ENCODE measurements at places on chromosomes 12 and 14.

GRCh38 chr14:91185721-91186120, 58.8 kb downstream of the GPR68 start:
- DNase-seq: no peak

GRCh38 chr12:30796313-30796780, 41.6 kb upstream of the CAPRIN2 start:
- DNase-seq: no peak

GRCh38 chr12:25236626-25237025, 14.1 kb downstream of the KRAS start:
- DNase-seq: no peak

- no peak for DNase-seq
Measured at GRCh38 chr12:93100610-93101009, 171.5 kb upstream of the EEA1 start.

DNA sequence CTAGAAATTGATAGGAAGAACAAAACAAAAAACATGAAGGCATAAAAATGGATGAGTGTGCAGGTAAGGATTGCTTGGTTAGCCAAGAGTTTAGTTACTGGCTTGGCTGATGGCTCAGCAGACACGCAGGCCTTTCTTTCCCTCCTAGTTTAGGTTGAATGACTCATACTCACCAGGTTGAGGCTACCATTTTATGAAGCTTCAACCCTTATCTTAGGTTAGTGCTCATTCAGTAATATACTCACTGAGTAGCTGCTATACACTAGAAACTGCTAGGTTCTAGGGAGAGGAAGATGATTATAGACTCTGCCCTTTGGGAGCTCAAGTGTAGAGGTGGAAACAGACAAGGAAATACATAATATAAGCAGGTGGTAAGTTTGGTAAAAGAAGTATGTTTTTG, 6.0 kb downstream of the P3H3 start:
- no peak for DNase-seq

DNA sequence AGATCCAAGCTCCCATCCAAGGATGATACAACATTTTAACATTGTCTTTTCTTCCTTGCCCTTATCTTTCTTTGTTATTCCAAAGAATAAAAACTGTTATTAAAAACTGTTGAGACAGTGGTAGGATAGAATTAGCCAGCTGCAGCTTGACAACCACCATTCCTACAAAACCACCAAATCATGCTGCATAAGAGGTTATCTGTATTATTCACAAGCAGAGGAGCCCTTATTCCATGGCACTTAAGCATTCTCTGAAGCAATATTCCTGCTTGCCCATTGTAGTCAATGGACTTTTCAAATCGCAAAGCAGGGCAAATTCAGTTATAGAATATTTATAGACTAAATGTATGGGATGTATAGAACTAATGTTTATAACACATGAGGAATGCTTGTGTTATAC, 3.4 kb downstream of the ABCD2 start:
- DNase-seq: no peak

- DNase-seq: no peak
Measured at GRCh38 chr12:80847575-80847974, 90.2 kb downstream of the LIN7A start.

GRCh38 chr14:69539631-69540410, 34.9 kb downstream of the CCDC177 start:
- DNase-seq: no peak

GRCh38 chr14:27392153-27392552, 794.3 kb upstream of the NOVA1 start:
- DNase-seq: no peak

DNA sequence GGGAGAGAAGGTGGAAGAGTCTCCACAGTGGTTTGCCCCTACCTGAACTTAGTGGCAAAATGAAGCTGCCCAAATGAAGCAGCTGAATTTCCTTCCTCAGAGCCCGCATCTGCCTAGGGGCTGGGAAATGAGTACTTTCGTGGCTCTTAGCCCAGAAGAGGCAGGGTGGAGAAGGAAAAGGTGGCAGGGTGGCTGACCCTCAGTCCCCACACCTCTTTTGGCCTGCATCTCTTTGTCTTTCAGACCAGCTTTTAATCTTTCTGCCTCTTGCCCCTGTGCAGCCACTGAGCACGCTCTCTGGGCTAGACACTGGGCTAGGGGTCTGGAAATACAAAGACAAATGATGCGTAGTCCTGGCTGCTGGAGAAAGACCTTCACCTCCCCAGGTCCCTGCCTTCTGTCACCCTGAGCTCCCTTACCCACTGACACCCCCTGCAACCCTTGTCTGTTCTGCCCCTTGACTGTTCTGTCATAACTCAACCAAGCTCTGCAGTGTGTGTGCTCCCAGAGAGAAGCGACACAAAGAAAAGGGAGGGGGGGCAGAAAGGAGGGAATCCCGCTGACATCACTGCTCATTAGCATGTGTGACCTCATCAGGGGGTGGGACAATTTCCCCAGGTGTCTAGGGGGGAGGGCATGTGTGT, 371 bp upstream of the REM2 start:
- DNase-seq: no peak

DNA sequence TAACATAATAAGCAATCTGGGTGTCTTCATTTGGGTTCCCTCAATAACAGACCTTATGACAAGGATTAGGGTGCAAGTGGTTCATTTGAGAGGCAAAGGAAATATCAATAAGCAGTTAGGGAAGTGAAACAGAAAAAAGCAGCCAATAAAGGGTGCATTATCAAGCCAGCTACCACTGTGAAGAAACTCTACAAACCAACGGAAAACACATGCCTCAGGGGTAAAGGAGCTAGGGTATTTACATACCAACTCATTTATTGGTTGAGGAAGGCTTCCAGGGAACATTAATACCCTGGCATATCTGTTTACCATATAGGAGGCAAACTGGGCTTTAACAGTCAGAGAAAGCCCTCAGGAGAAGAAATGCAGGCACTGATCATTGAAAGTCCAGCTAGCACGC, 22.7 kb upstream of the IFNG-AS1 start:
- no peak for DNase-seq

GRCh38 chr12:120490833-120491512, 4.9 kb upstream of the DYNLL1 start:
- no peak for DNase-seq

GRCh38 chr12:72313806-72314205, 41.6 kb downstream of the TRHDE start:
- no peak for DNase-seq

DNA sequence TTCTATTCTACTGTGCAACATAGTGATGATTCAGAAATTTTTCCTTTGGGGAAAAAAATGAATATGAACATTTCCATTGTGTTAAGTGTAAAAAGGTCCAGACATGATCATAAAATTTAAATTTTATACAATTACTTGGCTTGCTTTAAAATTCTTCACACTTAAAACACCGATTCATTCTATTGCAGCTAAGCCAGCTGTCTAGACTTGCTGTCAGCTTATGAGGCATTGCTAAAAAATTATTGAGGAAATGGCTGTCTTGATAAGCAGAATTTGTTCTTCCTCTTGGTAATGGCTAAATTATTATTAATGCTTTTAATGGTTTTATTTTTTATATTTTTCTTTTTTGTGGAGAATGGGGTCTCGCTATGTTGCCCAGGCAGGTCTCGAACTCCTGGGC, 1.8 kb downstream of the LYSET start:
- DNase-seq: no peak

GRCh38 chr12:84826925-84827324, 85.7 kb downstream of the SLC6A15 start:
- DNase-seq: no peak

- no peak for DNase-seq
Measured at GRCh38 chr14:73269729-73270531, 32.6 kb downstream of the PAPLN start.

GRCh38 chr12:3311027-3311402, 180.0 kb upstream of the PRMT8 start:
- no peak for DNase-seq

- DNase-seq: peak; percentile 29
Measured at GRCh38 chr14:93033983-93034670, 81.6 kb downstream of the ITPK1 start.

DNA sequence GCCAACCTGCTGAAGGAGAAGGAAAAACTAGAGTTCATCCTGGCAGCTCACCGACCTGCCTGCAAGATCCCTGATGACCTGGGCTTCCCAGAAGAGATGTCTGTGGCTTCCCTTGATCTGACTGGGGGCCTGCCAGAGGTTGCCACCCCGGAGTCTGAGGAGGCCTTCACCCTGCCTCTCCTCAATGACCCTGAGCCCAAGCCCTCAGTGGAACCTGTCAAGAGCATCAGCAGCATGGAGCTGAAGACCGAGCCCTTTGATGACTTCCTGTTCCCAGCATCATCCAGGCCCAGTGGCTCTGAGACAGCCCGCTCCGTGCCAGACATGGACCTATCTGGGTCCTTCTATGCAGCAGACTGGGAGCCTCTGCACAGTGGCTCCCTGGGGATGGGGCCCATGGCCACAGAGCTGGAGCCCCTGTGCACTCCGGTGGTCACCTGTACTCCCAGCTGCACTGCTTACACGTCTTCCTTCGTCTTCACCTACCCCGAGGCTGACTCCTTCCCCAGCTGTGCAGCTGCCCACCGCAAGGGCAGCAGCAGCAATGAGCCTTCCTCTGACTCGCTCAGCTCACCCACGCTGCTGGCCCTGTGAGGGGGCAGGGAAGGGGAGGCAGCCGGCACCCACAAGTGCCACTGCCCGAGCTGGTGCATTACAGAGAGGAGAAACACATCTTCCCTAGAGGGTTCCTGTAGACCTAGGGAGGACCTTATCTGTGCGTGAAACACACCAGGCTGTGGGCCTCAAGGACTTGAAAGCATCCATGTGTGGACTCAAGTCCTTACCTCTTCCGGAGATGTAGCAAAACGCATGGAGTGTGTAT, 2.4 kb downstream of the FOS start:
- DNase-seq: no peak
